ENCODE measurements at places on chromosomes 1 and 21.
A peak's percentile ranks its signal among the peaks of the same experiment; 100 is the strongest.

- no peak for DNase-seq
Observed at GRCh38 chr1:226021401-226021800, 22.3 kb upstream of the SDE2 start.

DNA sequence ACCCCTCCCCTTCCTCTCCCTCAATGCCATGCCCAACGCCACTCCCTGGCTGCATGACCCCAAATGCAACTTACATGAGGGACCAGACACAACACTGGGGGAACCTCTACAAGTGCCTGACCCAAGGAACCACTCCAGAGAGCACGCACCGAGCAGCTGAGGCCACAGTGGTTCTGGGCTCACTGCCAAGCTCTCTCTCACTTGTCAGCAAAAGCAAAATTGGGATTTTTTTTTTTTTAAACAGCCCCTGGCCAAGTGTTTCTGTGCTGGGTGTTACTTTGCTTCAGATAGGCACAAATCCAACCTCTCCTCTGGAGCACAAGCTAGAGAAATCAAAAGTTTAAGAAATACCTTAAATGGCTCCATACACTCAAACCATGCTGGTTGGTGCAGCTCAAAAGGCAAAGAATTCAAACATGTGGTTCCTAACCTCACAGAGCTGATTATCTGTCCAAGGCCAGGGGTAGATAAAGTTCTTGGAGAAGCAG lies 363.0 kb downstream of the SETD4 start:
- DNase-seq, result peak; percentile 53

DNA sequence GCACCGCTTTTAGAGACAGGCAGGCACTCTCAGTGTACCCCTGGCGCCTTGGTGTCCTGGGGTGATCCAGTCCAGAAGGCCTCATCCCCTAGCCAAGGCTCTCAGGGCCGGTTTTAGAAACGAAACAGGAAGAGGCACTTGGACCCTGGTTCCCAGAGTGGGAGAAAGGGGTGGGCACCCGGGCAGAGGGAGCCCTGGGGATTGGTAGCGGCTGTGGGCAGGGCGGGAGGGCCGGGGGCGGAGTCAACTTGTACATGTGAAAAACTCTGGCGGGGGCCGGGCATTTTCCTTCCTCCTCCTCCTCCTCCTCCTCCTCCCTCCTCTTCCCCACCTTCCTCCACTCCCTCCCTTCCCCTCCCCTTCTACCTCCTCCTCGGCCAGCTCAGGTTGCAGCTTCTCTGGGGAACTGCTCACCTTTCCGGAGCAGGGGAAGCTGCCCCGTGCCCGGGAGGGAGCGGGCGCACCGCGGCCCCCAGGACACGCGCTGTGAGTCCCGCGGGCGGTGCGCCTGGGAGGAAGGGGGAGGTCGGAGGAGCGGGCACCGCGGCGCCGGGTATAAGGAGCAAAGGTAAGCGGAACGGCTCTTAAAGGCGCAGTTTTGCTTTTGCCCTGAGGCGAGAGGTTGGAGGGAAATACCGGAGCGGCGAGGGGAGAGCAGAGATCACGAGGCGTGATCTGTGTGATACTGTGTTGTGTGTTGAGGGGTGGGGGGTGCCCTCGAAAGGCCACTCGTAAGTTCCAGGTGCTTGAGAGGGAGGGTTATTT lies at the start of gene CDK18:
Gene CDK18, plus strand, starts transcription at position 359 of the 765 bp plus-strand sequence. CDS start 18,499 bp downstream, outside the sequence.
- peak; percentile 93 for DNase-seq

DNA sequence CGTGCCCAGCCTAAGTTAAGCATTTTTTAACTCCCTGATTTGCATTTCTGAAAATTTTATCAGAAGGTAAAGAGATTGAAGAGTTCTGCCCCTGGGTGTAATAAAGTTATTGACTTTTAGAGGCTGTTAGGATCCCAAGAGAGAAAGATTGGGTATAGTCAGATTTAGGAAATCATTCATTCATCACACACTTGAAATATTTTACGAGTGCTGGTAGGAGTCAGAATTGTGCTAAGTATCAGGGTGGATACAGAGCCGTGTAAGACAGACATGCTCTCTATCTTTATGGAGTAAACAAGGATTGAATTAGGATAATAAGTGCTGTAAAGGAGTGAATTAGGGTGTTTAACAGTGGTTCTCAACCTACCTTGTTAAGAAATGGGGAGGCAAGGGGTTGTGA lies 3.0 kb downstream of the SZT2 start:
- no peak for DNase-seq

GRCh38 chr1:58211869-58212268 lies 334.7 kb downstream of the OMA1 start:
- no peak for DNase-seq

GRCh38 chr1:27571439-27572018 lies 32.4 kb downstream of the AHDC1 start:
- DNase-seq, result no peak

GRCh38 chr1:18144916-18145647 lies 37.5 kb downstream of the IGSF21 start:
- no peak for DNase-seq

- no peak for DNase-seq
Observed at GRCh38 chr21:29149808-29150425, 19.5 kb downstream of the MAP3K7CL start.

GRCh38 chr1:160874935-160875334 lies 10.0 kb downstream of the ITLN1 start:
- DNase-seq, result no peak

GRCh38 chr1:248045209-248045608 lies 1.4 kb upstream of the OR2L3 start:
- no peak for DNase-seq

GRCh38 chr1:44630116-44630515 lies 44.2 kb downstream of the TMEM53 start:
- no peak for DNase-seq

GRCh38 chr1:203178821-203179666 lies 3.4 kb upstream of the MYBPH start:
- DNase-seq, result no peak

GRCh38 chr1:9449110-9449627 lies 90.1 kb upstream of the SLC25A33 start:
- DNase-seq, result no peak

DNA sequence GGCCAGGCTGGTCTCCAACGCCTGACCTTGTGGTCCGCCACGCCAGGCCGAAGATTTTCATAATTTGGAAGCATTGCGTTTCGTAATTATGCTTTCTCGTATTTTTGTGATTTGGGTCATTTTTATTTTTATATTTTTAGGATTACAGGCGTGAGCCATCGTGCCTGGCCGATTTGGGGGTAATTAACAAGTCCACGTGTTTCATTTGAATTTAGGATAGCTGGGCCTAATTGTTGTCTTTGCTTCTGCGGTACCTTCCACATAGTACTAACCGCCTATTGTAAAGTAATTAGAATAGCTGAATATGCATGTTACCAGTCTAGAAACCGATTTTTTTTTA lies 1.0 kb downstream of the RCC1 start:
- no peak for DNase-seq

- no peak for DNase-seq
Observed at GRCh38 chr1:184507604-184508280, 120.9 kb downstream of the C1orf21 start.

DNA sequence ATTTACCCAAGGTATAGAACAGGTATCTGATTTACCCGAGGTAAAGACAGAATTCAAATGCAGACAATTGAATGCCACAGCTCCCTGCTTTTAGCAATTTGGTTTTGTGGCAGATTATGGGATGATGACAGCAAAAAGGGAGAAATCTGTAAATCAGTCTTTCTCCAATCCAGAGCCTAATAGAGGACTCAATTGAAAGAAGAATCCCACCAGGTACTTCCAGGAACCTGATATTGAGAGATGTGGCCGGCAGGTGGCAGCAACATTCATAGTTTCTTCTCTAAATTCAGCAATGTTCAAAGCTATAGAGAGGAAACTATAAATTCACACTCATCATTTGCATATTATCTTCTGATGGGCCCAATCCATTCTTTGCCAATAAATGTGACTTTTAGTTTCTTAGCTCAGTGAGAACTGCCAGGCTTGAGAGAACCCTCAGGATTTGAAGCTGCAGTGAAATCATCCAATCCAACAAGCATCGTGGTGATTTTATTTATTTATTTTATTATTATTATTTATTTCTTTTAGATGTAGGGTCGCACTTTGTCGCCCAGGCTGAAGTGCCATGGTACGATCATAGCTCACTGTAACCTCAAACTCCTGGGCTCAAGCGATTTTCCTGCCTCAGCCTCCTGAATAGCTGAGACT lies 9.8 kb upstream of the PHACTR4 start:
- DNase-seq, result peak; percentile 28

DNA sequence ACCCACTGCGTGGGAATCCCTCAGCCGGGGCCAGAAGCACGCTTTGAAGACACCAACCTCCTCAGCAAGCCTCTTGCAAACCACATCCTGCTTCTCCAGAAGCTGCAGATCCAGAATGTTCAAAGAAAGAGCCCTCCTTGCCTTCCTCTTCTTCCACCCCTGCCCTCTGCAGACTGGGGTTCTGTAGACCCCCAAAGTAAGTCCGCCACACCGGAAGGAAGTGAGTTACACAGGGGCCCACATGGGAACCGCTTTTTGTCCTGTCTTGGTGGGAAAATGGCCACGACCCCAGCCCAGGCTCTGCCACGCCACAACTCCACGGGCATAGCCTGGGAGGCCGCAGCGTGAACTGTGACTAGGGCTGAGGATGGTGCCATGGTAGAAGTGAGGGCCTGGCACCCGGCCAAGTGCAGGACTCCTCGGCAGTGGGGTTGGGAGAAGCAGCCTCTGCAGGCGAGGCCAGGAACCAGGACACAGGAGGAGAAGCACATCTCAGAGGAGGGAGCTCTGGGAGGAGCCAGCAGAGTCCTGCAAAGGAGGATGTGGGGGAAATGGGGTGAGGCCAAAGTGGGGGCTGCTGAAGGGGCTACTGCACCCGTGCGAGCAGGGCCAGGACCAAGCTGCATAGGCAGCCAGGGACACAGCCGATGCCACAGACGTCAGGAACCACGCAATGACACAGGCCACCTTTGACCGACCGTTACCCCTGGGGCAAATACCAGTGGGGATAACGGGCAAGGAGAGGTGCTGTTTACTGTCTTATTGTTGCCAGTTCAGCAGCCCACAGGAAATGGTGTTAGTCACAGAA lies 30.9 kb downstream of the PDE9A start:
- DNase-seq, result no peak

DNA sequence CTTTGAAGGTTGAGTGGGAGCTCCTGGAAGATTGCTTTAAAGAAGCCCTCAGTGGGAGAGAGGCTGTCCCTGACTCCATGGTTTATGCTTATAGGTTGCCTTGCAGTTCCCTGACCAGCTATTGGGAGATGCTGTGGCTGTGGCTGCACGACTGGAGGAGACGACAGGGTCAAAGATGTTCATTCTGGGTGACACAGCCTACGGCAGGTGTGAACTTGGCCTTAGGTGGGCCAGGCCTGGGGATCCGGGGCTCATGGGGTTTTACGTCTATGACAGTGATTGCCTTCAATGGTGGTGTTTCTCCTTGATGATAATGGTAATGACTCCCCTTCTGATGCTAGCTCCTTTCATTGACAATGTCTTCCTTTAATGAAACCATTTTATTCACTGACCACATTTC lies 692 bp downstream of the DPH2 start:
- no peak for DNase-seq

GRCh38 chr1:113940365-113941244 lies 11.5 kb downstream of the HIPK1 start:
- DNase-seq, result no peak

DNA sequence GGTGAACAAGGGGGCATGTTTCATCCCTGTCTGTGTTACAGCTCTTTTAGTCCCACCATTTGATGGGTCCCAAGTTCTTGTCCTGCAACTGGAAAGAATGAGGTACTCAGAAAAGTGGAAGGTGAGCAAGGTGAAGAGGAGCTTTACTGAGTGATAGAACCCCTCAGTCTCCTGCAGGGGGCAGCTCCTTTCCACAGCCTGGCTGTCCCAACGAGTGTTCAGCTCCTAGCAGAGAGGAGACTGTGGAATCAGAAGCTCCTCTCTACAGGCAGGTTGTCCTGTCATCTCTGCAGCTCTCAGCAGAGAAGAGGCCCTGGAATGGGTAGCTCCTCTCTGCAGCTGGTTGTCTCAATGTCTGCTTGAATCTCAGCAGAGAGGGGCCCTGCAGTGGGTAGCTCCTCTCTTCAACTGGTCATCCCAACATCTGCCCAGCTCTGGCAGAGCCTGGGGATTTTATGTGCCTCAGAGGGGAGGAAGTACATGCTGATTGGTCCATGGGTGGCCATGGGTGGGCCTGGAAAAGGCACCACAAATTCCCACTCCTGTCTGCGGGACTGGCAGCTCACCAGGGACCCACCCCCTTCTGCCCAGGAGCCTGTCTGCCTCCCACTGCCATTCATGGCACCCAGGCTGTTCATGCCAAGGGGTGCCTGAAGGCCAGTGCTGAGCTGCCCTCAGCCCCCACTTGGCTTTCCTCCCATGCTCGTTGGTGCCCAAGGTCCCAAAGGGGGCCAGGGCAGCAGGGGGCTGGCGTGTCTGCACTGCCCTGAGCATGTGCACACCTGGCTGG lies 25.7 kb downstream of the LDLRAD1 start:
- no peak for DNase-seq

DNA sequence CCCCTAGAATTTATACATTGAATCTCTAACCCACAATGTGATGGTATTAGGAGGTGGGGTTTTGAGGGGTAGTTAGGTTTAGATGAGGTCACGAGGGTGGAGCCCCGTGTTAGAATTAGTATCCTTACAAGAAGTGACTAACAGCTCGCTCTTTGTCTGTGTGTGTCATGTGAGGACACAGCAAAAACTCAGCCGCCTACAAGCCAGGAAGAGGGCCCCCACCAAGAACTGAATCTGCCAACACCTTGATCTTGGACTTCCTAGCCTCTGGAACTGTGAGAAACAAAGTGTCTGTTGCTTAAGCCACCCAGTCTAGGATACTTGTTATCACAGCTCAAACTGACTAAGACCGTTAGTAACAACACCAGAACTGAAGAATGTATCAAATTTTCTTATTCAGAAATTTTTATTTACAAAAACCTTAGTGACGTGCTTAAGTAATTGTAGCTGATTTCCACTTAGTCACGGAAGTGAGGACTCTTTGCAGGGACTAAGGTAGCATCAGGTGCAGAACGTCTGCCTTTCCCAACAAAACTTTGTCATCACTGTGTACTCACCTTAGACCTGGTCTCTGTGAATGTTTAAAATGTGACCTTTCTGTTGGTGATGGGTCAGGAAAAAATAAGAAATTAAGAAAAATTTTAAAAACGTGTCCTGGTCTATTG lies 24.5 kb upstream of the LRRC8C start:
- no peak for DNase-seq

- DNase-seq, result no peak
Observed at GRCh38 chr1:203512848-203513584, 19.1 kb downstream of the OPTC start.

DNA sequence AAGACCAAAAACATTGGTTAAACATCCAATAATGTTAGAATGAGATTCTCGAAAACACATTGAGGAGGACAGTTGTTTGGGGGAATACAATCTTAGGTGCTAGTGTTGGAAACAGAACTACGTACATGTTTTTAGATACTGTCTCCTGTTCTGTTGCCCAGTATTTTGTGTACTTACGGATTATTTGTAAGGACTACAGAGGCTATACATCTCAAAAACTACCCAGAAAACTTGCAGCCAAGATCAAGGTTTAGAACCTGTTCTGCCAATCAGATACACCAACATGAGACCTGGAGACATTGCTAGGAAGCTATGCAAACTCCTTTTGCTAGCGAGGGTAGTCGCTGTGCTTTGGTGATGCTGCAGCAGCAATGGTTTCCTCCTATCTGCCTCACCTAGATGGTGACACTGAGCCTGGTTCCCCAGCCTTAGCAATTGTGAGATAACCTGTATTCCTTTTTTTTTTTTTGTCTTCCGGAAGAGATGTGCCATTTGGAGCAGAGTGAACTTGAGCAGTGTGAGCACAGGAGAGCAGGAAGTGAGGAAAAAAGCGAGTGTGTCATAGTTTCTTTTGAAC lies 21.8 kb downstream of the YBX1 start:
- no peak for DNase-seq

- DNase-seq, result no peak
Observed at GRCh38 chr1:116667078-116667574, 407 bp downstream of the IGSF3 start.

- peak; percentile 72 for DNase-seq
Observed at GRCh38 chr1:235102993-235103411, 25.6 kb downstream of the TOMM20 start.
